ENCODE measurements at places on chromosomes 2 and 18. TPM values are rescaled to one million over a fixed set of nuclear protein-coding genes. Genes with fewer than 3 reads are reported as not detected.

DCC gene
- total RNA-seq = not detected

CFAP65 gene
- not detected for total RNA-seq

STK25 gene
- 95.9 TPM for total RNA-seq

CFAP53 gene
- total RNA-seq = 0.48 TPM

UGT1A8 gene
- not detected for total RNA-seq

IL36G gene
- not detected for total RNA-seq

LMAN2L gene
- 17.0 TPM for total RNA-seq

ALPP gene
- total RNA-seq = not detected
